PC-9 (cell line): ENCODE measurements at places on chromosomes 11 and 22. TPM values are rescaled to one million over a fixed set of nuclear protein-coding genes. Genes with fewer than 3 reads are reported as not detected.

The TXN2 gene
- total RNA-seq = 89.0 and 95.1 TPM in 2 replicates

The FOXRED2 gene
- 42.1 and 42.4 TPM in 2 replicates for total RNA-seq

The MRGPRX4 gene
- total RNA-seq = not detected in 2 replicates

The CREB3L1 gene
- total RNA-seq = 1.3 and 3.1 TPM in 2 replicates

The MFNG gene
- 26.0 and 28.1 TPM in 2 replicates for total RNA-seq
